ENCODE measurements at places on chromosomes 3 and 15. TPM values are rescaled to one million over a fixed set of nuclear protein-coding genes. Genes with fewer than 3 reads are reported as not detected.

DNA sequence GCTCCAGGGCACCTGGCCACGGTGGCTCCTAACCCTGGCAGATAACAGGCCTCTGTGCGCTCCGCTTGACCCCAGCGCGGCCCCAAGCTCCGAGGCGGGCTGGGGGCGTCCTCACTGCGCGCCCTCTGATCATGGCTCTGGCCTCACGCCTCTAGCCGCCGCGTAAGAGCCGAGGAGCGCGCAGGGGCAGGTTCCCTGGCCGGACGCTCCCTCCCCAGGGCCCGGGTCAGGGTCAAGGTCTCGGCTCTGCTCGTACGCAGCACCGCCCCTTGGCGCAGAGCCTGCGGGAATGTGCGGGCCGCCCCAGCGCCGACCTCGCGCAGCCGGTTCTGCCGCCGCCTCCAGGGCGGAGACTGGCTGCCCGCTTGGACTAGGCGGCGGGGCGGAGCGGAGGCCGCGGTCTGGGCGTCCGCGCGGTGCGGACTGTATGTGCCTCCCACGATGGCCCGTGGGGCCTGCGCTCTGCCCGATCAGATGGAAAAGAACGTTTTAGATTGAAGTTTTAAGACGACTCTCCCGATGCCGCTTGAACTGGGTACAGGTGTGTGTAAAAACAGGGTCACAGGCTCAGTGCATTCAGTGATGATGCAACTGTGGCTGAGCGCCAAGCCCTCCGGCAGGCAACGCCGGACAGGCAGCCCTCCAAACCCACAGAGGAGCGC lies 40.8 kb downstream of the CHST14 start:
- DNase-seq, result peak; percentile 84

The ROBO1 gene
- 18.7 TPM for total RNA-seq

The PROK2 gene
- total RNA-seq, result 0.37 TPM

DNA sequence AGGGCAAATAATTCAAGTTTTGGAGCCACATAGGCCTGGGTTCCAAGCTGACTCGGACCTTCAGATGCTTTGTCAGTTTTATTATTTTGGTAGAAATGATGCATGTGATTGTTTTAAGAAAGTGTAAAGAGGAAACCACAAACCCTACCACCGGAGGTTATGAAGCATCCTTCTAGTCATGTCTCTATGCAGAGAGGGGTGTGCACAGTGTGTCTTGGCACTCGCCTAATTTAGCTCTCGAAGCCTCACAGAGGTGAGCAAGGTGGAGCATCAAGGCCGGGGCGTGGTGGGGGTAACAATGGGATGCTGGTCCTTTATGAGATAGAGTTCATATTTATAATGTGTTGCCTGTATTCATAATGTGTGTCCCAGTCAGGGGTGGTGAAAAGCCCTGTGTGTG lies 63.7 kb upstream of the SMAD6 start:
- DNase-seq, result no peak

- DNase-seq, result no peak
Measured at GRCh38 chr3:96537165-96537564, 277.2 kb upstream of the EPHA6 start.

- DNase-seq, result no peak
Measured at GRCh38 chr15:69712991-69713390, 260.4 kb downstream of the RPLP1 start.

The C3orf52 gene
- total RNA-seq, result 0.41 TPM

DNA sequence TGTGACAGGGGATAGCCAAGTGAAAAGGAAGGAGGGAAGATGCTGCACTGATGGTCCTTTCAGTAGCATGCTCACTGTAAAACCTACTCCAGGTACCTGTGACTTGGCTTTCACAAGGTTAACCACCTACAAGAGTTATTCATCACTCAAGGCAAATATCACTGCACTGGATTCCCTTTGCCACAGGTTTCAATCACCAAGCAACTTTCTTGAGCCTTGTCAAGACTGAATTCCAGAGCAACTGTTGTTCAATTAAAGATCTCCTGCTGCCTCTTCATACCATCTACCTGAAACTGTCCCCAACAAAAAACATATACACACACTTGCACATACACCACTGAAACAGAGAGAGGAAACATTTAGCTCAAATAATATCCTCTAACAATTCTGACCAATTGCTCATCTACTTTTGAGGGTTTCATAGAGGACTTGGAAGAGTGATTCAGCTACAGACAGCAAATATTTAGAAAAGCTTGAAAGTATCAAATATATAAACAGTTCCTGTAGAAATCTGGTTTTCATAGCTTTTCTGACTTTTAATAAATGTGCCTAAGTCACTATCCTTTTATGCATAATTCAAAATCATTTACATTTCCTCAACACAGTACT lies 6.5 kb downstream of the IGF2BP2 start:
- DNase-seq, result no peak

The EIF5A2 gene
- 8.5 TPM for total RNA-seq

DNA sequence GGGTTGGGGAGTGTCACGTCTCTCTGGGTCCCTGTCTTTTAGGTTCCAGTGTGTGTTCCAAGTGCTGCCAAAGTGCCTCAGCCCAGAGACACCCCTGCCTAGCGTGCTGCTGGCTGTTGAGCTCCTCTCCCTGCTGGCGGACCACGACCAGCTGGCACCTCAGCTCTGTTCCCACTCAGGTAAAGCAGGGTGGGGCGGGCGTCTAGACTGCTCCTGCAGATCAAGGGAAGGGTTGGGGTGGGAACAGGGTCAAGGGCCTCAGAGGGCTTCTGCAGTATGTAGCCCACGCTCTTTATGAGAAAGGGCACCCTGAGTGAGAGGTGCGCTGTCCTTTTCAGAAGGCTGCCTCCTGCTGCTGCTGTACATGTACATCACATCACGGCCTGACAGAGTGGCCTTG lies 17.2 kb downstream of the ATRIP start:
- DNase-seq, result no peak

- no peak for DNase-seq
Measured at GRCh38 chr3:40299130-40299720, 10.3 kb upstream of the EIF1B start.

- DNase-seq, result no peak
Measured at GRCh38 chr3:179967622-179968021, 69.1 kb downstream of the PEX5L start.

GRCh38 chr3:133880287-133880686 lies 15.4 kb downstream of the RAB6B start:
- DNase-seq, result no peak

The LRRC49 gene
- total RNA-seq, result 33.0 TPM

GRCh38 chr3:87595798-87596197 lies 319.4 kb upstream of the POU1F1 start:
- no peak for DNase-seq

The SLC15A2 gene
- total RNA-seq, result 0.68 TPM

The ZSCAN29 gene
- 13.2 TPM for total RNA-seq

The SAMD7 gene
- not detected for total RNA-seq

- DNase-seq, result no peak
Measured at GRCh38 chr3:133152056-133152455, 113.9 kb downstream of the TMEM108 start.

The TRH gene
- not detected for total RNA-seq

DNA sequence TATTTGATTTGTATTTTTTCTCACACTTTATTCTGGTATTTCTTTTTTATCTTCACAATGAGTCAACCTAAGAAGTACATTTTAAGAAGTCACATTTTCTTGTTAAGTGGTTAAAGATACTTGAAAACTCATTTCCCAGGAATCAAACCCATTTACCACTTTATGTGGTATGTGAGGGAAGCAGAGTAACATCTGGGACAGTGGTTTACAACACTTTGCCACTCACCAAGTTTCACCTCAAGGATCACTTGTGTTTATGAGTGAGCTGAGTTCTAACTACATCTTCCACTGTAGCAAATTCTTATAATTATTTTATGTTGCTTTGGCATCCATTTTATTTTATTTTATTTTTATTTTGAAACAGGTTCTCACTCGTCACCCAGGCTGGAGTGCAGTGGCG lies 53.8 kb downstream of the IGSF11 start:
- DNase-seq, result no peak

DNA sequence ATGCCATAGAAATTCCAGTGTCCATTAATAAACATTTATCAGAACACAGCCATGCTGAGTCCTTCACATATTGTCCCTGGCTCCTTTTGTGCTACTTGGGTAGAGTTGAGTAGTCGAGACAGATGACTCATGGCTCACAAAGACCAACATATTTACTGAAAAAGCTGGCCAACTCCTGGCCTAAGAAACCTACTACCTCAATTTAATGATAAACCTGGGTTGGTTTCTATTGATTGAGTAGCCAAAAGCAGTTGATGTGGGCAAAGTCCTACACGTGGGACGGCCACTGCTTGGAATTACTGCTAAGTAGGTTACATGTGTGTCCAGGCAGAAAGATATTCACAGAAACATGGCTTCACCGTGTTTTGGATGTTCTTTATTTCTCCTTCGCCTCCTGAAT lies 402.2 kb downstream of the NR2F2 start:
- DNase-seq, result no peak

The GOLGA6L4 gene
- total RNA-seq, result 1.1 TPM

DNA sequence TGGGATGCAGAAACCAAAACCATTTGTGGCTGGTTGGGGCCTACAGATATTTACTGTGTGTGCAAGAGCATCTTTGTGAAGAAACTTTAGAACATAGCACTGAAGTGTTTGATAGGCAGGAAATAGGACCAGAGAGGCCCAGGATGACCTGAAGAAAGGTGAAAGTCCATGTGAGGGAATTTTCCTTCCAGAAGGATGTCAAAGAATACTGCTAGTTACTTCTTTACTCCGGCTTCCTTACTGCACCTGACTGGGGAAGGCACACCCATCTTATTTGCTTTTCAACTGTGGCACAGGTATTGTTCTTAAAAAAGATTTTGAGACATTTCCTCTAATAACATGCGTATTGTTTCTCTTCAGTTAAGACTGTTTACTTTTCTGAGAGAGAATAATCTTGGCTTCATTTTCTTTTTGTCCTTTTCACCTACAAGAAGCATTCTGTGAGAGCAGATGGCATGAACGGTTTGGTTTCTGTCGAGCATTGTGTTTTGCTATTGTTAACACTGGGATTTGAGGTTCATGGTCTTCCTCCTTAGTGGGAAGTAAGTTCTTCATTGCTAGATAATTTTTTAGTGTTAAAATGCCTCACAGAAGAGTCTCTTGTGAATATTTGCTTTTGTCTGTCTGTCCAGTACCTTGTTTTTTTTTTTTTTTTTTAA lies 71.5 kb downstream of the SLCO3A1 start:
- no peak for DNase-seq

DNA sequence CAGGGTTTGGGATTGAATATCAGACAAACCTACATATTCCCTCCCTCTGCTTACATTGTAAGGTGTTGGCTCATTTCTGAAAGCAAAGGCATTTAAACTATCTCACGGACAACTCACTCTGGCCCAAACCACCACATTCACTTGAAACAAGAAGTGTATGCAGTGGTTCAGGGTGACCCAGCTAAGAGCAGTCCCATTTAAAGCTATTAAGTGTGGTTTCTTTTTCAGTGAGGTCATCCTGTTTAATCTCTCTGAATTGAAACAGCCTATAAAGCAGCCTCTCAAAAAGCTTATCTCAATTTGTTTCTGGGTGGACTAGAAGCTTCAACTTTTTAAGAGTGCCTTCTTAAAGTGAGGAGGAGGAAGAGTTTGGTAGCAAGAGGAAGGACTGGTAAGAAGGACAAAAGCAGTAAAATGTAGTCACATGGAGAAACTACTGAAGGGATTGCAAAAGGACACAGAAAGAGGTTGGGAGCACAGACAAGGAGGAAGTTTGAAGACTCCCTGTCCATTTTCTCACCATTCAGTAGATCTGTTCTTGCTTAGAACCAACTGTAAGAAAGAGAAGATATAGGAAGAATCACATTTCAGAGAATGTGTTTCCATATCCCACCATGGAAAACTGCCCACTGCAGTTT lies 151.6 kb downstream of the TMCO5A start:
- no peak for DNase-seq

The RETNLB gene
- total RNA-seq, result not detected

DNA sequence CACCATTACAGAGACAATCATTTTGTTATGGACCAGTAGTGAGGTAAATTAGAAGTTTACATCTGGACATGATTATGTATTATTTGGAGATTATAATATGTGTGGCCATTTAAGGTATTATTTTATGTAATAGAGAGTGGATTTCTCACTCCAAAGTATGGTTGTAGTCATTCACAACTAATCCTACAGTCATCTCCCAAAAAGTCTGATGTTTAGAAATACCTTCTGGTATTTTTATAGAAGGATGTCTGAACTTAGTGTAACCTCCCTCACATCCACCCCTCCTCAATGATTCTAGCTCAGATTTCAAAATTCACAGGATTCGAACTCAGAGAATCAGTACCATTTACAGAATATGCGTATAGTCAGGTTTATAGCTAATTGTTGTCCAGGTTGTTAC lies 346.6 kb upstream of the MEIS2 start:
- DNase-seq, result no peak

DNA sequence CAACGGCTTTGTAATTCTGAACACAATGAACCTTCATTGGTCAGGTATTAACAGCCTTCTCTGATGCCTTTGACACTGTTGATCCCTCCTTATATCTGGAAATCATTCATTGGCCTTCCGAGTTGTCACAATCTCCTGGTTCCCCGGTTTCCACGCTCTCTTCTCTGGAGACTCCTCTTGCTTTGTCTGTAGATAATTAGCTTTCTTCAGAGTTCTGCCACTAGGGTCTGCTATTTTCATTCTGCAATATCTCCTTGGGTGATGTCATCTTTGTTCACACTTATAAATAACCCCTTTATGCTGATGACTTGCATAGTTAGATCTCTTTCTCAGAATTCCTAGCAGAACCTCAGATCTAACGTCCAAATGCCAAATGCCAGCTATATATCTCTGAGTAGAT lies 583.8 kb upstream of the ZNF717 start:
- no peak for DNase-seq

The UNC45A gene
- total RNA-seq, result 27.3 TPM

DNA sequence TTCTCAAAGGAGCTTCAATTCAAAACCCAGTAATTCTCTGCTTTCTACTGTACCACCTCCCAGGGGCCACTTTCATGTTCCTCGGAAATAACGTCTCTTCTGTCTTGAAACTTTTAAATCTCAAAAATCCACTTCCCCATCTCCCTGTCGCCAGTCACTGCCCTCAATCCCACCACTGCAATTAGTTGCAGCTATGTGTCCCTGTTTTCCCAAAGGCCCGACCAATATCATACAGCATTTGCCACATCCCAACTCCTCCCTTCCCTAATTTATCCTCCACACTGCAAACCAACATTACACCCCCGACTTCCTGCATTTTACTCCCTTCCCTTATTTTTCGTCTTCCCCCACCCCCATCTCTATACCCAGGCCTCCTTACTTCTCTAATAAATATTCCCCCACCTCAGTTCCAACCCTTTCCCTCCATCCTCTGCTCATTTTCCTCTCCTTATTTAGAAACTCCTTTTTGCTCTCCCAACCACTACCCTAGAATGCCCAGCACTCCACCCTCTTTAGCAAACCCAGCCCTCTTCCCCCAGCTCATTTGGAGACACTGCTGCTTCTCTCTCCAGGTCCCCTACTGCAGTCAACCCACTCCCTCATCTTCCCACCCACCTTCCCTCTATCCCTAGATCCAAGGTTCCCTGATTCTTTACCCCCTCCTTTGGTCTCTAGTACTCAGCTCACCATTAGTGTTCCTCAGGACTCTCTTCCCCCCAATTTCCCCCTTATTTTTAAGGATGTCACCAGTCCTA lies 1.1 kb downstream of the NPTN start:
- DNase-seq, result peak; percentile 35

The CADPS gene
- total RNA-seq, result 29.0 TPM

The TRPC1 gene
- 12.2 TPM for total RNA-seq

- no peak for DNase-seq
Measured at GRCh38 chr3:112303764-112304325, 9.8 kb upstream of the SLC9C1 start.

Data from left cardiac atrium (tissue), 4 donors.